Head of caudate nucleus (tissue), 42 donors: ENCODE measurements at places on chromosomes 4 and X.

DNA sequence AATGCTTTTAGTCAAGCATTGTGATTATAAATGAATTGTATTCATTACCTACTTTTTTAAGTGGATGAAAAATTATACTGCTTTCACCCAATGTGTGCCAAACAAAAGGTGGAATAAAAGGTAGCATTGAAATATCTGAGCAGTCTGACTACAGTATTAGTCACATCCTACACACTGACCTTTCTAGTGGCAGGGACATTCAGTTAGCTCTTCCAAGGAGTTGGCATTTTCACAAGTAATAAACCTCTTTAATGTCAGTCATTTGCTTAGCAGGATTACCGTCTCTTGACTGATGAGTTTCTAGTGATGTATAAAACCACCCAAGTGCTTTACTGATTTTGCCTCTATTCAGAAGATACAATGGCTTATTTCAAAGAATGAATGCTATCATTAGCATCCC is 687.9 kb downstream of the ARAP2 start:
- DNase-seq, result no peak

GRCh38 chr4:22522206-22522605 is 6.3 kb upstream of the ADGRA3 start:
- no peak for DNase-seq

DNA sequence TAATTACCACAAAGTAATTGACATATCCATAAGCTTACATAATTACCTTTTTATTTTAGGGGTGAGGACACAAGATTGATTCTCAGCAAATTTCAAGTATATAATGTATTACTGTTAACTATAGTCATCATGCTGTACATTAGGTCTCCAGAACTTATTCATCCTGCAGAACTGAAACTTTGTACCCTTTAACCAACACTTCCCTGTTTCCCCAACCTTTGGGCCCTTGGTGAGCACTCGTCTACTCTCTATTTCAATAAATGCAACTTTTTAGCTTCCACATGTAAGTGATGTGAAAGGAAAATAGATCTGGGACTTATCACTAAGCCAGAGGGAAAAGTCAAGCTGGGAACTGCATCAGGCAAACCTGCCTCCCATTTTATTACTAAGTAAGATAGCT is 33.6 kb upstream of the CCNG2 start:
- DNase-seq, result no peak

GRCh38 chr4:30920043-30920442 is 199.9 kb downstream of the PCDH7 start:
- no peak for DNase-seq

DNA sequence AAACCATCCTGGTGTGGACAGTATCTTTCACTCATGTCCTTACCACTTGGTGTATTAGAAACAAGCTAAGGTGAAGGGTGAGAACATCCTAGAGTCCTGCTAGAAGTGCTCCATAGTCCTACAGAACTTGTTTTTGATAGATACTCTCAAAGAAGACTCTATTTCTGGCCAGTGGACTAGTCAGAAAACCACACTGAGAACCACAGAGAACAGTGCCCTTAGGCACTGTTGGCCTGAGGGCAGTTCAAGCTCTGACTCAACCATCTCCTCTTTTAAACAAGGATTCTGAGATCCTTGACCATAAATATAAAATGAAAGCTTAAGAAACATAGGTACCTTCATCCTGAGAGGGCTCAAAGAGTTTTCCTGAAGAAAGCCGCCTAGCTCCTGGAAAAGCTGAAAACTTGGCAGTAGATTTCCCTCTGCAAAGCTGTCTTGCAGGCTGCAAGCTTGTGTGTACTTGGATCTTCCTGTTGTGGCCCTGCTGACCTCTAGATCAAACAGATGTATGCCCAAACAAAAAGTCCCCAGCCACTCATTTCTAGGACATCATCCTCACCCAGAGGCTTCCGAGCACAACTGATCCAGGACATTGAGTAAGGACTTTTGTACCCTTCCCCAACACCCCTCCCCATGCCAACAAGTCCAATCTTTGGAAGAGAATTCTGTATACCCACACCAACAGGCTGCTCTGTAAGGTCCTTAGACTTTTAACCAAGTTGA is 111.6 kb upstream of the CXCL13 start:
- DNase-seq, result no peak

DNA sequence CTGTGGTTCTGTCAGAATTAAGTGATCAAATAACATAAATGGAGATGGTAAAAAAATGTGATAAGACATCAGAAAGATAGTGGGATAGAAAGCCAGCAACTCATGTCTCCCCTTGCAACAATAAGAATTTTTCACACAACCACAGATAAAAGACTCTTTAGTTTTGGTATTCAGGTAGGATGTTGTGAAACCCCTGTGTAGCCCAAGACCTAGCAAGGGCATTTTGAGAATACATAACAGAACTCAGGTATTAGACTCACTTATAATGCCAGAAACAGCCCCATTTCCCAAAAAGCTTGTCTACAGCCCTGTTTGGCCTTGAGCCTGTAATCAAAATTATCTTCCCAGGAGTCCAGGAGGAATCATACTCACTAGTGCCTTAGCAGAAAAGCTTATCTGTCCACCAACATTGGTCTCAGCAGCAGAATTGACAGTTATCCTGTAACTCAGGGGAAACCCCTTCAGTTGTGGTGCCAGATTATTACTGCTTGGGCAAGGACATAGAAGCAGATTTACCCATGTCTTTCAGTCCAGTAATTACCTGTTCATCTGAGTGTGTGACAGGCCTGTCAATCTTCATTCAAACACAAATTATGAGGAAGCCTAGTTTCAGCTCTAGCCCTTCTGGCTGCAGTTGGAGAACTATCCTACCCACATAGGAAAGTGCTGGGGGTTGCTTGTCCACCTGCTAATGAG is 41.0 kb upstream of the UGT2B17 start:
- no peak for DNase-seq

GRCh38 chrX:83145876-83146275 is 362.2 kb upstream of the POU3F4 start:
- DNase-seq, result no peak

DNA sequence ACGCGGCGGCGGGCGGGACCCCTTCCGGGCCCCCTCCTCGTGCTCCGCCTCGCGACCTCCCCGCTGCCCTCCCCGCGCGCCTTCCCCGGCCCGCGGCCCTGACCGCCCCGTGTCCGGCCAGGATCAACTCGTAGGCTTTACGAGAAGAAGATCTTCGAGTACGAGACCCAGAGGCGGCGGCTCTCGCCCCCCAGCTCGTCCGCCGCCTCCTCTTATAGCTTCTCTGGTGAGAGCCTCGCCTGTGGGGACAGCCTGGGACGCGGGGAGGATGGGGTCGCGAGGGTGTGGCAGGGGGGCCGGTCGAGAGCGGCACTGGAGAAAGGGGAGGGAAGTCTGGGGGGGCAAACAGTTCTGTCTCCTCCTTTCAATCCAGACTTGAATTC is 465 bp downstream of the EMD start:
- DNase-seq, result no peak

DNA sequence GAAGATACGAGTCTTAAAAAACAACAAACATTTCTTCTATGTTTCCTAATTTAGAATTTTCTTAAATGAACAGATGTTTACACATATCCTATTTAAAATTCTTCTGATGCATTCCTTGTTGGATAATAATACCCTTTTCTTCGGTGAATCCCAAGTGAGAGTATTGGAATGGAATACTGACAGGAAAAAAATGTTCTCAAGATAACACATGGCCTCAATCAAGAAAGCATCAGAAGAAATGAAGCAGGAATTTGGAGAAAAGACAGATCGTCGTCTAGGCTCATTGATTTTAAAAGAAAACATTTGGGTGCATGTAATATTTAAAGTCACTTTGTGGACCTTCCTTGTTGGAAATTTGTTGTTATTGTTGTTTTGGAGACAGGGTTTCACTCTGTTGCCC is 196.9 kb upstream of the ANK2 start:
- DNase-seq, result no peak

- DNase-seq, result no peak
These were observed 35.7 kb downstream of the APOO start for GRCh38 chrX:23871905-23872546.

DNA sequence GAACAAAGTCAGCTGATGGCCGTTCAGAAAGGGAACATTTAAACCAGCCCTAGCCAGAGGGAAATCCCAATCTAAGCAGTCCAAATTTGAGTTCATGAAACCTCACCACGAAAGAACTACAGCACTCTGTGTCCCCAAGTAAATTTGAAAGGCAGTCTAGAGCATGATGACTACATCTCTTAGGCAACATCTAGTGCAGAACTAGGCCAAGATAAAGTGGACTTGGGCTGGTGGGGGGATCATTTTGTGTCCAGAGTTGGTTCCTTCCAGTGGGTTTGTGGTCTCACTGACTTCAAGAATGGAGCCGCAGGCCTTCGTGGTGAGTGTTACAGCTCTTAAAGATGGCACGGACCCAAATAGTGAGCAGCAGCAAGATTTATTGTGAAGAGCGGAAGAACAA is 64.9 kb downstream of the KLHL4 start:
- DNase-seq, result no peak

- no peak for DNase-seq
These were observed 13.4 kb upstream of the GTPBP6 start for GRCh38 chrX:331825-332495.

DNA sequence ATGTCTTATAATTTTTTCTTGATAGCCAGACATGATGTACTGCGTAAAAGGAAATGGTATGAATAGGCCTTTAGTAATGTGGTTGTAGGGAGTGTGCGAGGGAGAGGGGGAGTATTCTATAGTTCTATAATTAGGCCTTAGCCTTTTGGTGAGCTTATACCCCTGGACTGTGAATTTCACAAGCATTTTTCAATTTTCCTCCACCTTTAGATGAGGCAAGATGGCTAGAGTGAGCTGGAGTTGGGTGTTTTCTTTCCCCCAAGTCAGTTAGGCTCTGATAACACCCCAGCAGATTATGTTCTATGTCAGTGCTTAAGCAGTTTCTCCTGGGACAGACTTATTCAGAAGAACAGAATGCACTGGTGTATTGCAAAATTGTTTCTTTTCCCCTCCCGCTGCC is 210.2 kb upstream of the NPY2R start:
- no peak for DNase-seq

- DNase-seq, result no peak
These were observed 3.6 kb downstream of the MECP2 start for GRCh38 chrX:154093965-154094364.

- no peak for DNase-seq
These were observed 497.5 kb upstream of the IGFBP7 start for GRCh38 chr4:57607566-57608180.

GRCh38 chrX:69138512-69138911 is 26.7 kb downstream of the PJA1 start:
- DNase-seq, result no peak

GRCh38 chrX:133350751-133351150 is 64.5 kb downstream of the GPC4 start:
- DNase-seq, result no peak

DNA sequence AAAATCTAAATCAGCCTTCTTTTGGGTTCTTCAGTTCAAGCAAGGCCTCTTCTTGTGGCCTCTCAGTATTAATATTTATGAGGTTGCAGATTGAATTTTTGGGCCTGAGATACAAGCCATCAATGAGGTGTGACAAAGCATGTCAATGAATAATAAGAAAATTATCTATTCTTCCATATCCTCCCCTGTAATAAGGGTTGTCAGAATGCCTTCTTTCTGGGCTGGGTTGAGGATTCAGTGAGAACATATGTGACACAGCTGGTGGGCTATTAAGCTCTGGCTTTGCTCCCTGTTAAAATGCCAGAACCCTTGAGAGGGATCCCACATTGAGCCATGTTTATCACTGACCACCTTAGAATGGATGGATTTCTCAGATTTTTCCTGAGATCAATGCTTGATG is 187.2 kb downstream of the AR start:
- DNase-seq, result no peak

- DNase-seq, result no peak
These were observed 411 bp upstream of the VEGFC start for GRCh38 chr4:176793060-176793605.

DNA sequence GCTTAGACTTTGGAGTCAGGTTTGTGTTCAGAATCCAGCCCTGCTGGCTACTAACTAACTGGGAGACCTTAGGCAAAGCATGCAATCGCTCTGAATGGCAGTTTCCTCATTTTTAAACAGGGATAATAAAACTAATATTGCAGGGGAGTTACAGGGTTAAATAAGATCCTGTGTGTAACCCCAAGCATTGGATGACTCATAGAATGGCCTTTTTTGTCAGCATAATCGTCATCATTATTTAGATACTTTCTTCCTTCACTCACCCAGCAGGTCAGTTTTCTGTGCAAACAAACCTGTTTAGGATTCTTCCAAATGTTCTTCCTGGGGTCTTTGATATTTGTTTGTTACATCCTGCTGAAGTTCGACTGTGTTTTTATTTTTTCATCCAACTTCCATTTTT is 208.2 kb downstream of the EVC2 start:
- no peak for DNase-seq

DNA sequence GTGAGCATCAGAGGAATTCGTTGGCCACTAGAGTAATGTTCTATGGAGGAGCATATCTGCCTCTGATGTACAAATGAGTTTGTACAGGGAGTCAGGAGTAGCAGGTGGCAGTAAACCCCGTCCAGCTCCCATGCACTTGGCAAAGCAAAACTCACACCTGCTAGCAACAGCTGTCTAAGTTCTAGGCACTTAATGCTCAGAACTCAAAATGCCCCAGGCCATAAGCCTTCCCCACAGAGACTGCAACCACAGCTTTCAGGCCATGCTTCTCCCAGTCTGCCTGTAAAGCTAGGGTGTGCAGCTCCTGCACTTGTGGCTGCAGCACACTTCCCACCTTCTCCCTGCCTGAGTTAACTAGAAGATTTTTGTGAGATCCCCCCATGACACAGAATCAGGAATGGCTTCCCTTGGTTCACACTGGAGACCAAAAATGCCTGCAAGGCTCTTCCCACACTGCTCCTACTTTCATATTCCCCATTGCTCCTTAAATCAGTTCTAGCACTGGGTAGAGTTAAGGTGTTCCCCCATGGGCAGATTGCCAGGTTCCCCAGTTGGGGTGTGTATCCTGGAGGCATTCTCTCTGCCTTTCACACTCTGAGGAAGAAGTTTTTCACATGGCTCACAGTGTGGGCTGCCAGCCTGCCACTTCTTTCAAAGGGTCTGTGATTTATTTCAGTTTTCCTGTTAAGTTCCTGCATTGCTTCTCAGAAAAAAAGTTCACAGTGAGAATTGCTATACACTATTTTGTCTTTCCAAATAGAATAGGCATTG is 189.9 kb downstream of the STPG2 start:
- no peak for DNase-seq

GRCh38 chr4:14908635-14909034 is 93.6 kb upstream of the CPEB2 start:
- DNase-seq, result no peak
